ENCODE measurements at places on chromosomes 2 and 18. TPM values are rescaled to one million over a fixed set of nuclear protein-coding genes. Genes with fewer than 3 reads are reported as not detected.

DNA sequence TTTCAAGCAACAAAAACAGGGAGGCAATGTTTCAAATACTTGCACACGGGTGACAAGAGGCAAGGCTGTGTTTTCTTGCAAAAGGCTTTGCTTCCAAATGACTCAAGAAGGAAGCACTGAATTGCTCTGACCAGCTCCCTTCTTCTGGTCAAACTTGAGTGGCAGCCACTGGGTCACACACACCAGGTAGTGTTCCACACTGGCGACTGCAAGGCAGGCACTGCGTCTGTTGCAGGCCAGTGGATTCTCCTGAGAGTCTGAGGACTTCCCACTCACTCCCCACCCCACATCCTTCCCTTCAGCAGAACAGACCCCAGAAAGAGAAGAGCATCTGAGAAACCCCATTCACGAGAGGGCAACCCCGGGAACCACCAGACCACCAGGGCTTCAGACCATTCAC is 19.8 kb downstream of the PARD6G start:
- DNase-seq, result no peak

- no peak for DNase-seq
These were observed 125.5 kb downstream of the IRS1 start for GRCh38 chr2:226674123-226674522.

DNA sequence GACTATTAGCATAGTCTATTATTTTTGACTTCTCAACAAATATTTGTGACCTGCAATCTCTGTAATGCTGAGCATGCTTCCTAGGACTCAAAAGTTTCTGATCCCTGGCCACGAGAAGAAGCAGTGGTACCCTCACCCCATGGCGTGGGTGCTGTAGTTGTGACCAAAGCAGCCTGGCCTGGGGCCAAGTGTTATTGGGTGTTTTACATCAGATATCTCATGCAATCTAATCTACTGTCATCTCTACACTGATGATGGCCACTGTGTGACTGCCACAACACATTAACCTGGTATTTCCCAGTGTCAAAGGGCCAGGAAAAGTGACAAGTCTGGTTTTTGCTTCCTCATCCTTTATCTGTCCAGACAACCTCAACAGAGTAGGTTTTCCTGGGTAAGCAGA is 80.8 kb upstream of the WIPF1 start:
- DNase-seq, result no peak

DNA sequence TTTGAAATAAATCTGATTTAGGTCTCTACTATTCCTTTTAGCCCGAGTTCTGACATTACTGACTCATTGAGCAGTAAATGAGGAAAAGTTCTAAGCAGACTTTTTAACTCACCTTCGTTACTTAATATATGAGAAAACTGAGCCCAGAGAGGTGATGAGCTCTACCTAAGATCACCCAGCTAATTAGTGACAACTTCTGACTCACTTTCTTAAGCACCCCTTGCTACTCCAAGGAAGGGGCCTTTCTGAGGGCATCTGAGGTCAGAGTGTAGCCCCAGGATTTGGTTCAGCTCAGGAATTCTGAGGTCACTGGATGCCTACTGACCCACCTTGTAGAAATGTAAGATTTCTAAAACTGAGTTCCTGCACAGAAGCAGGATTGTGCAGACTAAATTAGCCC is 102.2 kb upstream of the FZD5 start:
- no peak for DNase-seq

Gene PID1
- 25.8 TPM for total RNA-seq

Gene CFAP210
- 0.49 TPM for total RNA-seq
